ENCODE measurements at places on chromosomes 12 and 14.

DNA sequence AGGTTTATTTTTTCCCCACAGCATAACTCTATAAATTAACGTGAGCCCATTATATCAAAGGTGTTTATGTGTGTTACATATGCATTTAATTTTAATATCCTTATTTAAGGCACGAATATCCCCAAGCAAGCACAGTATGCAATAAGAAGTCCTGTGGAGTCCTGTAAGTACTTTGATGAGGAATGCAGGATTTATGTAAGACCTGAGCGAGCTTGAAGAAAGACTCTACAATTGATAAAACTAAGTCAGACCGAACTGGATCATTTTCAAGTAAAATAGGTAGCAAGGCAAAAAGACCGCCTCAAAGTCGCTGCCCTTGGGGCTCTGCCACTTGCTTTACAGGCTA, 755 bp downstream of the SLC25A21 start:
- no peak for DNase-seq

DNA sequence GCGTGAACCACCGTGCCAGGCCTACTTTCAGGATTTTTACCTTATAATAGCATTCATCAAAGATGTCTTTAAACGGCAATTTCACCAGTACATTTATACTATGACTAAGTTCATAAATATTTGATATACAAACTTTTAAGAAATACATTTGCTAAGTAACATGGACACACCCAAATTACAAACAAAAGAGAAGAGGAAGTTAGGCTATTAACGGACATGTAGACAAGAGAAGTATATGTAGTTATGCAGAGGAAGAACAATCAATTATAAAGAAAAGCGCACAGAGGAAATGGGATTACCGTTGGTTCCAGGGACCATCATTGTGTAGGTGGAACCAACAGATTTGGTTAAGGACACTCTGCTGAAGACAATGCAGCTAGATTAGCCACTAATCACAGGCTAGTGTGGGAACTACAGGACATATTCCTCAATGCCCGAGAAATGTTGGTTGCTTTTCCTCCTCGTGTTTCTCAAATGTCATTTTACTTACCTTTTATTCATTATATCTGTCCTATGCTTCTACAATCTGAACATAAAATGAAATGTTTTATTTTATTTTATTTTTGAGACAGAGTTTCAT, 24.0 kb upstream of the PKP2 start:
- DNase-seq: no peak

GRCh38 chr12:96456265-96456974, 33.0 kb upstream of the CFAP54 start:
- DNase-seq: no peak

GRCh38 chr14:98926146-98926545, 345.9 kb downstream of the BCL11B start:
- DNase-seq: no peak

DNA sequence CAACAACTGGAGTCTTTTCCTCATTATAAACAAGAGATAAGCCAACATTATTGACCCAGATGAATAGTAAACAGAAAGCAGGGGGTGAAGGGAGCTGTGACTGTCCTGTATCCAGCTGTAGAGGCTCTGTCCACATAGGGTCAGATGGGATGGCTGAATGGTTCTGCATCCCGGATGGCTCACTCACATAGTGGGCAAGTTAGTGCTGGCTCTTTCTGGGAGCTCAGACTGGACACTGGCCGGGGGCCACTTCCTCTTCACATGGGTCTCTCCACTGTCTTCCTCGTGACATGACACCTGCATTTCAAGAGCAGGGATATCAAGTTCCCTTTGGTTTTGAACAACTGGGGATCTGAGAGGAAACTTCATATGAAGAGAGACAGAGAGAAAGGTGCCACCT, 969.6 kb upstream of the TMEM132C start:
- DNase-seq: peak; percentile 43

DNA sequence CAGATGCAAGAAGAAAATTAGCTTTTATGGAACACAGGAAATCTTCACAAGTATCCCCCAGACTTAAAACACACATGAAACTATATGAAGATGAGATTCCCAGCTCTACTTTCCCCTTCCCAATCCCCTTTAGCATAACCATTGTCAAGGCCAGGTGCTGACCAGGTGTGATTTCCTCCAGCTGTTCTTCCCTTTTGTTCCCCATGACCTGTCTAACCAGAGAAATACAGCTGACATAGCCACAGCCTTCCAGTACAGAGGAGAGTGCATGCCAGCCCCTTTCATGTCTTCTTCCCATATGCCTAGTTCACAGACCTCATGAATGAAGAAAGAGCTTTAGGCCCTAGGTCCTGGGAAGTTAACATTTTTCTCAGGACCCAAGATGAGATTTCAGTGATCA, 43.5 kb upstream of the FKBP4 start:
- no peak for DNase-seq

DNA sequence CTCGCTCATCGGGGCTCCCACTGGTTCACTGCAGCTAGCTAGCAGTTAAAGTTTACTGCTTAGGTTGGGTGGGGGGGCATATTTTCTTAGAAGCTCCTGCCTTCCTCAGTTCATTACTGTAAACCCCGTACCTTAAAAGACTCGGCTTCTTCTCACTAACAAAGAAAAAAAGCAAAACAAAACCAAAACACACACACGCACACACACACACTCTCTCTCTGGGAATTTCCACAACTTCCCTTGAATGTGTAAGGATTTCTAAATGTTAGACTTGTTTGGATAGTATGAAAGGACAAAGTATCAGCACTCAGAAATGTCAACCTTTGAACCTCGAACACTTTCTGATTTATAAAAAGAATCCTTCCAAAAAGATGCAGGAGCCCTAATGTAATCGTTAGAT, 927 bp downstream of the PTHLH start:
- DNase-seq: no peak

GRCh38 chr12:4506870-4507269, 31.8 kb upstream of the RAD51AP1 start:
- DNase-seq: no peak

- DNase-seq: no peak
Observed at GRCh38 chr14:68449561-68450181, 343.2 kb downstream of the ZFP36L1 start.

- no peak for DNase-seq
Observed at GRCh38 chr12:85733984-85734383, 102.2 kb downstream of the RASSF9 start.

- no peak for DNase-seq
Observed at GRCh38 chr14:67493092-67493717, 4.7 kb upstream of the TMEM229B start.

DNA sequence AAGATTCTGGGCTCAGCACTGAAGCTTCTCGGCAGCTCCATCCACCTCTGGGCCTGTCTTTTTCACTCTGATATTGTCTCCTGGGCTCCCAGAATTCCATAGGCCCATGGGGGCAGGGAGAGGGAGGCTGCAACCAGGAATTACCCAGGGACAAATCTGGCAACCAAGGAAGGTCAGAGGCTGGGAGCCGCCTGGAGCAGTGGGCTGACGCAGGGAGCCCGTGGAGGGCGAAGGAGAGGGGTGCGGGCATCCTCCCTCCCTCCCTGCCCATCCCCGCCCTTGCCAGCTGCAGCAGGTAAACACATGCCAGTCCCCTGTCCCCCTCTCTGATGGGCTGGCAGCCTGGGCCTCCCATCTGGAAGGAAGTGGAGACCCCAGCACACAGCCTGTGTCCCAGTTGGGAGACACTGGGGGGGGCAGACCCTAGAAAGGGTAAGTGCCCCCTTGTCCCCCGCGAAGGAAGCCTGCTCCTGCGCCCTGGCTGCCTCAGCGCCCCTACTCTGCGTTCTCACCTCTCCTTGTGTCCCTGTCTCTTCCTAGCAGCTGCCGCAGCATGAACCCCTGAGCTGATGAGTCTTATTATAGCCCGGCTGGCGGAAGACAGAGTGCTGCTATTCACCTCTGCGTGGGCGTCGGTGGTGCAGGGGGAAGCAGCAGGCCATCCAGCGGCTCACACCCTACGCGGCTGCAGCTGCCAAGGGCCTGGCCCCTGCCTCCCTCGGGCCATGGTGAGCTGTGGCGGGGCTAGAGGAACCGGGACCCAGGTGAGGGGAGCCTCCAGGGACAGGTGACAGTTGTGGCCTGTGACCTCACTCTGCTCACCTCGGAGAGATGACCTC, 6.7 kb downstream of the LRTM2 start:
- no peak for DNase-seq

GRCh38 chr12:94145191-94145983, 3.0 kb upstream of the PLXNC1 start:
- DNase-seq: no peak

DNA sequence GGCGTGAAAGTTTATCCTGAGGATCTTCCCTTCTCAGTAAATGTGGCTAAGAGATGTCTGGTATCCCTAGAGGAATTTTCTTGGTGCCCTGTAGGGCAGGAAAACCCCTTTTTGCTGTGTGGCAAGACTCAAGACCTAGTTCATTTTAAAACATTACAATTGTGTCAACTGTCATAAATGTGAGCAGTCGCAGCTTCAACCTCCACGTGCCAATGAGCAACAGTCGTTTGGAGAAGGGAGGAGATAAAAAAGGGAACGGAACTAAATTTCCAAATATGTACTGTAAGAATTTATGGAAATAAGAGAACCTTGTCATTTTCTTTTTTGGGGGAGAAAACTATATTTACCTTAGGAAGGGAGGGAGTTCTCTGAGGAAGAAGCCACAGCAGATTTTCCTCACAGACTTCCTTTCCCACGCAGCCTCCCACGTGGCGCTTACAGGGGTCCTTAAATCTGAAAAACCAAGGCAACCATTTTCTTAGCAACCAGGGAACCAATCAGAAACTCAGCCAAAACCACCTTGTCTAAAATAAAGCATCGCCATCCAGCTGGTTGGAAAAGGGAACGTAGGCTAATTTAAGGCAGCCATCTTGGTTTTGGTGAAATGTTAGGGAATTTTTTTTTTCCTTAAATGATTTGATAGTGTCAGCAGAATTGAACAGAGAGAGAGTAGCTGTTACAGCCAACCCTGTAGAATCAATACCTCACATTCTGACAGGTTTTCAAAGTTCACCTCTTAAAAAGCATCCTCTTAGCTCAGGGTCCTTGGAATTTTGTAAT, 99.1 kb downstream of the FIGNL2 start:
- no peak for DNase-seq

DNA sequence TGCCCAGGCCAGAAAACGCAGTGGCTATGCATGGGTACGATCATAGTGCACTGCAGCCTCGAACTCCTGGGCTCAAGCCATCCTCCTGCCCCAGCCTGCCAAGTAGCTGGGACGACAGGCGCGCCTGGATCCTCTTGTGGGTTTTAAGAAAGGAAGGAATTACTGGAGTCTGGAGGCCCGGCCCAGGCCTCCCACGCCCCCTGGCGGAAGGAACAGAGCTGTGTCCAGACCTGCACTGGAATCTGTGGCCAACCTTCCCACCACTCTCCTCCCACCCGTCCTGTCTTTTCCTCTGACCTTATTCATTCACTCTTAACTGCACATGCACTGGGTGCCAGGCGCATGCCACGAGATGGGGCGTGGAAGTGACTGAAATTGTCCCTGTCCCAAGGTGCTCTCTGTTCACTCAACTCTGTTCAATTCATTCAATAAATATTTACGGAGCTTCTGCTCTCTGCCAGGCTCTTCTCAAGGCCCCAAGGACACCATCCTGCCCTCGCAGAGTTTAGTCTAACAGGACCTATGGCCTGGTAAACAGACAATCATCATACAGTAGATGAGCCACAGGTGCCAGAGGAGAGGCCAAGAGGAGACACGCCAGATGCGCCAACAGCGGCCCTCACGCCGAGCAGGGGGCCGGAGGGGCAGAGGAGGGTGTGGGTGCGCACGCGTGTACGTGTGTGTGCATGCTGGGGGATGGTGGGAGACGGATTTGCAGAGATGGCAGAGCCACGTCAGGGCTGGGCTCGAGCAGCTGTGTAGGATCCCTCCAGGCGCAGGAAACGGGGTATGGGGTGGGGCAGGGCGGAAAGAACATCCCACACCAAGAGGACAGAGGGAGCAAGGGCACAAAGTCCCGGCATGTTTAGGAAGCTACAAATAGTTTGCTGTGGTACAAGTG, 13.7 kb upstream of the TMEM106C start:
- DNase-seq: peak; percentile 78

GRCh38 chr12:113861708-113862312, 104.3 kb downstream of the RBM19 start:
- DNase-seq: no peak

DNA sequence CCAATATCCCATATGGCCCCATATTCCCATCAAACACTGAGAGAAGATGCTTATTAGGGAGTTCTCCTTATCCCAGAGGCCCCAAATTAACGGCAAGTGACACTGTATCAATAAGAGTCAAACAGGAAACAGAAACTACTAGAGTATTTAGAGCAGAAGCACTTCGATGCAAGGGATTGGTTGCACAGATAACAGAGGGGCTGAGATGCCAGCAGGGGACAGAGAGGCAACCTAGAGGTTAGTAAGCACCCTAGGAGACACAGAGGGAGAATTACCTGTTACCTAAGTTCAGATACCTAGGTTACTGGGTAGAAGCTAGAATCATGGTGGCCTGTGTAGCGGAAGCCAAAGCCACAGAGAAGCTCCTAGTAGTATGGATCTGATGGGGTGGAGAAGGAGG, 2.9 kb downstream of the HEBP1 start:
- no peak for DNase-seq

DNA sequence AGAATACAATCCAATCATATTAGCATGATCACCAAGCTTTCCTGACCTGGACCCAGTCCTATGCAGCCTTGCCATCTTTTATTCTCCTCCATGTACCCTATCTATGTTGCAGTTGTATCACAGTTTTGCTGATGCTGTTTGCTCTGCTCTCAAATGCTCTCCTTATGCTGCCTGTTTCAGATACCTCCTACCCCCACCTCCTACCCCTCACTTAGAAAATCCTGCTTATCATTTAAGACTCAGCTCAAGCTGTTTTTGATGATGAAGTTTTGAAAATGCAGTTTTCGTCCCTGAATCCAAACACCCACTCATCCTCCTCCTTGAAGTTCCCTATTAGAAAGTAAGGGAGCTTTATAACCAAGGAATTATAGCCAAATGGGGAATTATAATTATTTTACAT, 457.4 kb upstream of the ATP2B1 start:
- DNase-seq: no peak

GRCh38 chr12:27176765-27177164, 67.3 kb upstream of the STK38L start:
- DNase-seq: no peak

DNA sequence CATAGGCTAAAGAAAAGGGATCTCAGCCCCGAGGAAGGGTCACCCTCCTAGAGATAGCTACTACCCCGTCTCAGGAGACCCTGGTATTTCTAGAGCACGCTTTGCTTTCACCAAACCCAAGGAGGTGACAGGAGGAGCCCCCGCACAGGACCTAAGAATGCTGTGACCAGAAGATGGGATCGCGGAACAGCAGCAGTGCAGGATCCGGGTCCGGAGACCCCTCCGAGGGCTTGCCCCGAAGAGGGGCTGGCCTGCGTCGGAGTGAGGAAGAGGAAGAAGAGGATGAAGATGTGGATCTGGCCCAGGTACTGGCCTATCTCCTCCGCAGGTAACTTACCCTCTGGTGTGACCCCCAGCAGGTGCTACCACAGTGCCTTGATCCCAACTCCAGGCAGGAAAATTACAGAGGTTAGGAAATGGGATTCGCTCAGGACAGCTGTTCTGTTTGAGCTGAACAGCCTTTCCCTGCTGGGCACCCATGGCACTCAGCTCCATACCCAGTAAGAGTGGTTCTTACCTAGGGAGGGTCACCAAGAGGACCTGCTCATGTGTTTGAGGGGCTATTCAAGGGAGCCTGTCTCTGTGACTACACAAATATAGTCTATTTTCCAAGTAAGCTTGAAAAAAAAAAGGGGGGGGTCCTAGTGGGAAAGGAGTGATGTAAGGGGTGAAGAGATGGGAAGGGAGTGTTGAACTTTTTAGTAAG, 826 bp upstream of the NRL start:
- DNase-seq: no peak

- peak; percentile 66 for DNase-seq
Observed at GRCh38 chr14:99601361-99601831, 2.6 kb downstream of the CCDC85C start.

- no peak for DNase-seq
Observed at GRCh38 chr12:95694136-95694535, 96.4 kb downstream of the NTN4 start.

Measured in right atrium auricular region (tissue), 2 donors.